Transverse colon (tissue), 4 donors: ENCODE measurements at places on chromosomes 12 and 14. TPM values are rescaled to one million over a fixed set of nuclear protein-coding genes. Genes with fewer than 3 reads are reported as not detected.

Gene ACVR1B
- 96.9 TPM for total RNA-seq

Gene KRT6A
- not detected for total RNA-seq

Gene TCTN2
- 1.00 TPM for total RNA-seq

Gene CLEC14A
- 2.4 TPM for total RNA-seq

Gene TOMM20L
- not detected for total RNA-seq

Gene COQ10A
- 12.4 TPM for total RNA-seq

Gene GSG1
- total RNA-seq = not detected

Gene FAM222A
- 1.8 TPM for total RNA-seq

Gene TRPV4
- total RNA-seq = not detected
